GM23248 (cell line): ENCODE measurements at places on chromosomes 7 and 10.

GRCh38 chr7:40015790-40016296 lies 65.8 kb downstream of the CDK13 start:
- DNase-seq, result peak; percentile 48

GRCh38 chr7:55469271-55469681 lies 103.0 kb downstream of the VOPP1 start:
- DNase-seq, result no peak

DNA sequence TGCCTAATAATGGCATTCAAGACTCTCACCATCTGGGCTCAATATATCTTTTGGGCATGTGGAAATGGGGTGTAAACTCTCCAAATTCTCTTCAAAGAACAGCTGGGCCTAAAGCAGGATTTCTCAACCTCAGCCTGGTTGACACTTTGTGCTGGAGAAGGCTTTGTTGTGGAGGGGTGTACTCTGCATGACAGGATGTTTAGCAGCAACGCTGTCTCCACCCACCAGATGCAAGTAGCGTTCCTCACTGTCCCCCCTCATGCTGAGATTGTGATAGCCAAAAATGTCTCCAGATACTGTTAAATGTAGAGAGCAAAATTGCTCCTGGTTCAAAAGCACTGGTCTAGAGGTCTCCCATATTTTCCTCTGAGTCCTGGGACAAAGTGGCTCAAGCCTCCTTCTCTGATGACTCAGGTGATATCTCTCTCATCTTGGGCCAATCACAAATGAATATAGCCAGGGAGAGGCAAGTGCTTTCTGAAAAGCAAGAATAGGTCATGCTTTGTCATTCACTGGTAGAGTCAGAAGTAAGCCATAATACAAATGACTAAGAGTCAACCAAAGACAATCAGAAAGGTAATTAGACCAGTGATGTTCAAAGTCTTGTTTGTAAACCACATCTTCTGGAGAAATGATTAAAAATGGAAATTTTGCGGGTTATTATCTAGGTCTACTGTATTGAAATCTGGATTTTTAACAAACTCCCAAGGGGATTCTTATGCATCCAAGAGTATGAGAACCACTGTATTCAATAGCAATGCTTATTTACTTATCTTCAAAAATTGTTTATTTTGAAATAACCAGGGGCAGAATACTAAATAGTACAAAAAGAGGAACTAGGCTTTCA lies 330.8 kb downstream of the PTEN start:
- DNase-seq, result peak; percentile 66

DNA sequence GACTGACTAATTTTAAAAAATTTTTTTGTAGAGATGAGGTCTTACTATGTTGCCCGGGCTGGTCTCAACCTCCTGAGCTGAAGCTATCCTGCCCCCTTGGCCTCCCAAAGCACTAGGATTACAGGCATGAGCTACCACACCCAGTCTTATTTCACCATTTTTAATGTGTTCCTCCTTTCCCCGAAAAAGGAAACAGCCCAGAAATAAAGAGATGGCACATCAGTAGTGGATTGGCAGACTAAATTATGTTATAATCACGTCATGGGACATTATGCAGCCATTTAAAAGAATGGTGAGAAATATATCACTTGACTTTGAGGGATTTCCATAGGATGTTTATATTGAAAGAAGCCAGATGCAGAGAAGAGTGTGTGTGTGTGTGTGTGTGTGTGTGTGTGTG lies 40.5 kb downstream of the CAPZA2 start:
- no peak for DNase-seq

DNA sequence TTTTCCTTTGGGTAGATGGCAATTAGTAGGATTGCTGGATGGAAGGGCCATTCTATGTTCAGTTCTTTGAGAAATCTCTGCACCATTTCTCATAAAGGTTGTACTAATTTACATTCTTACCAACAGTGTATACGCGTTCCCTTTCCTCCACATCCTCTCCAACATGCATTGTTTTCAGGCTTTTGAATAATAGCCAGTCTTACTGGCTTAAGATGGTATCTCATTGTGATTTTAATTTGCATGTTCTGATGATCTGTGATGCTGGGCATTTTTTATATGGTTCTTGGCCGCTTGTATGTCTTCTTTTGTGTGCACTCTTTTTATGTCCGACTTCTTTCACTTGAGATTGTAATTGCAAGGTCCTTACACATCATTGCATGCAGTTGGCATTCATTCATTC lies 11.7 kb downstream of the CLIP2 start:
- no peak for DNase-seq

DNA sequence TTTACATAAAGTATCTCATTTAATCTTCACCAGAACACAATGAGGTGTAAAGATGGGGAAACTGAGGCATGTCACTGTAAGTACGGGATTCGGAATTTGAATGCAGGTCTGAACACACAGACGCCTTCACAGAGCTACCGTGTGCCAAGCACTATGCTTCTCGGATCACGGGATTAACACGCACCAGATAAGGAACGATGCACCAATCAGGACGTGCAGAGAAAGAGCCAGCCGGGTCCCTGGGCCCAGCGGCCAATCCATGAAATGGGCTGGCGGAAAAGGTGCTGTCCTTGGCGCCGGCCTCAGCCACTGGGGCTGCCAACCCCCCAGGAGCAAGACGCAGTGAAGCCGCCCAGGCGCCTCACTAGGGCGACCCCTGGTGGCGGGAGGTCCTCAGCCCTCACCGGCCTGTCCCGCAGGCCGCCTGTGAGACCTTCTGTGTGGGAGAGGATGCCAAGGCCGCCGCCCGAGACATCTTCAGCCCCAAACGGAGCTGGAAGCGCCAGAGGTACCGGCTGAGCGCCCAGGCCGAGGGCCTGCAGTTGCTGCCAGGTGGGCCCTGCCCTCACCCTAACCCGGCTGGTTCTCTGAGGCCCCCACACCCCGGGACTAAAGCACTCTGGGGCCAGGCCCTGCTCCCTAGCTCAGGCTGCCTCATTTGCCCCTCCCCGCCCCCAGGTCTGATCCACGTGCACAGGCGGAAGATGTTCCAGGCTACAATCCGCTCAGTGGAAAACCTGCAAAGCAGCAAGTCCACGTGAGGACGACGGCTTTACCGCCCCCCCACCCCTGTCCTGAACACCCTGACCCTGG lies 15.6 kb downstream of the ATG9B start:
- peak; percentile 69 for DNase-seq

- peak; percentile 89 for DNase-seq
These were observed 804 bp downstream of the C10orf95 start for GRCh38 chr10:102450374-102451104.

DNA sequence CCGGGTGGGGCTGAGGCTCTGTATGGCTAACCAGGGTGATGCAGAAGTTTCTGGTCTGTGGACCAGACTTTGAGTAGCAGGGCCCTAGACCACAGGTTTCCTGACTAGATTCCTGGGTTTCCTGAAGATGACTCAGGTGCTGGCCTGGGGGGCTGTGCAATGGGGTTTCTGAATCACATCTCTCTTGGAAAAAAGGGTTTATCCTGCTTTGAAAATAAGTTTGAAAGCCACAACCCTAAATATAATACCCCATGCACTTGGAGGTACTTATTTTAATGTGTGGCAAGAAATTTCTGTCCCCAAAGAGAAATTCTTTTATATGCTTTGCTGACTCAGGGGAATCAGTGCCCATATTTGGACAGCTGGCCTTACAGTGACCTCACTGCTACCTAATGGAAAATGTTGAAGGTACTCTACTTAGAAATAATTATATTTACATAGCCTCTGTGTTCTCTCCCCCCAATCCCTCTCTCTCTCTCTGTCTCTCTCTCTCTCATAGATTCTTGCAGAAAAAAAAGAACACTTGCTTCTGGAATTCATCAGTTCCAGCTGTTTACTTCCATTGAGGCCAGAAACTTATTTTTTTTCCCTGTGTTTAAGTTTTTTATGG lies 184.4 kb upstream of the LYZL2 start:
- peak; percentile 90 for DNase-seq

- no peak for DNase-seq
These were observed 19.5 kb downstream of the CPVL start for GRCh38 chr7:29126804-29127203.

GRCh38 chr7:29281782-29282541 lies 87.4 kb downstream of the CHN2 start:
- DNase-seq, result no peak

GRCh38 chr7:94580601-94581000 lies 71.0 kb downstream of the CASD1 start:
- DNase-seq, result peak; percentile 22

- DNase-seq, result no peak
These were observed 136.9 kb upstream of the MAGI2 start for GRCh38 chr7:79590391-79590790.

DNA sequence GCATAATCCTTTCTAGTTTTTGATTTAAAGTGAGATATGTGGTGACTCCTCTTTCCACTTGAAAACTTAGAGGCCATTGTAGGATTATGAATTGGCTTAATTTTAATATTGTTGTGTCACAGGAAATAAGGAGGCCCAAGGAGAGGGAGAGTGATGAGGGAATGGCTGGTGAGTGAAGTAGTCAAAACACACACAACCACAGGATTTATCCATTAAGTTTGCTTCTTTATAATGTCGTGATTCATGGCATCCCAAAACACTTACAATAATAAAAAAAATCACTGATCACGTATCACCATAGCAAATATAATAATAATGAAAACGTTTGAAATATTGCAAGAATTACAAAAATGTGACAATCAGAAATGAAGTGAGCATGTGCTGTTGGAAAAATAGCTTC lies 1215.5 kb upstream of the LRRTM3 start:
- DNase-seq, result no peak

DNA sequence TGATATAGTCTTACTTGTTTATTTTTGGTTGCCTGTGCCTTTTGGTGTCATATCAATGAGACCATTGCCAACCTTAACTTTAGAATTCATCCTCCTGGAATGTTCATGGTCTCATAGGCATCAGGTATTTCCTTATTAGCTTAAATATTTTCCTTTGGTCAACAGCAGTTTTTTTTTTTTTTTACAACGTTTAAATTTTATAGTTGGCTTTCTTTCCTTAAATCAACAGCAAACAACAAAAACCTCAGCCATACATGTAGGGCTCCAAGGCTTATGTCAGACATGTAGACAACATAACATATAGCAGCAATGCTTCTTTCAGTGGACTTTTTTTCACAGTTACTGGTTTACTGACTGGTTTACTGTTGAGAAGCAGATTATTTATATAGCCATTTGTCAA lies 22.7 kb downstream of the ENTPD7 start:
- DNase-seq, result no peak

GRCh38 chr7:25861601-25862260 lies 290.3 kb upstream of the NFE2L3 start:
- peak; percentile 40 for DNase-seq

DNA sequence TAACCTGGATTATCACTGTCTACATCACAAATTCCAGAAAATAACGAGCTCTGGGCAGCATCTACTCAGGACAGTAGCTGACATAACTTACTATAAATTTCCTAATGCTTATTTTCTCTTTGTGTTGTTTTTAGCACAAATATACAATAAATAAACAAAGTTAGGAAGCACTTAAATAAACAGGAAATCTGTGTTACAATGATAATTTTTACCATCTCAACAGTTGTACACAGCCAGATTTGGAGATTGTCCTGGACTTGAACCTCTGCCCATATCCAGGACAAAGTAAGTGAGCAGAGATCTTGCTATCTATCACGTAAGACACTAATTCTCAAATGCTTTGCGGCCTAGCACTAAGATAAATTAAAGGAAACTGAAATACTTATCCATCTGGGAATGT lies 48.7 kb downstream of the TSPAN12 start:
- no peak for DNase-seq

DNA sequence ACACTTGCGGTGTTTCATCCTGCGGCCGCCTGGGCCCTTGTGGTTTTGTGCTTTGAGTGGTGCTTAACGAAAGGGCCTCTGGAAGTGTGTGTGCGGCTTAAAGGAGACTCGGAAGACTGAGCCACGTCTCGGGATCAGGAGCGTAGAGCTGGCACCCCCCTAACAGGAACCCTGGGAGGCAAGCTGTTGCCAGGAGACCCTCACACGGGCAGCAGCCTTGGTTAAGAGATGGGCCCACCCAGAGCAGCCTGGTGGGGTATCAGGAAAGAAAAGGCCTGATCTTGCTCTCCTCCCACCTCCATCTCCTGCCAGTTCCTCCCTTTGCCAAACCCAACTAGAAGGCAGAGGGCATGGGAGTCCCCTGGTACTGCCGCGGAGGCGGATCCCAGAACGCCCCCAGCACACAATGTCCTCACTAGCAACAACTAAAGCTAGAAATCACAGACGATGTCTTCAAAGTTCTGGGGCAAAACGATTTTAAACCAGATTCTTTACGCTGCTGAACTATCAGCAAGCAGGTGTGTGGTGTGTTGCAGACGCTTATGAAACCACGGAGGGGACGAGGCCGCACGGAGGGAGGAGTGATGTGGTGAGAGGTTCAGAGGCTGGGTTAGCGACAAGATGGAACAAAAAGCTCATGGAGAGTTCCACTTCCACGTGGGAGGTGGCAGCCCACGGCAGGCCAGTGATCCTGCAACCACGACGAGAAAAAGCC lies 67.0 kb upstream of the INPP5A start:
- no peak for DNase-seq

- DNase-seq, result peak; percentile 97
These were observed 3.2 kb downstream of the MAFK start for GRCh38 chr7:1533547-1534329.

GRCh38 chr7:47635091-47636080 lies 53.5 kb upstream of the TNS3 start:
- DNase-seq, result no peak

DNA sequence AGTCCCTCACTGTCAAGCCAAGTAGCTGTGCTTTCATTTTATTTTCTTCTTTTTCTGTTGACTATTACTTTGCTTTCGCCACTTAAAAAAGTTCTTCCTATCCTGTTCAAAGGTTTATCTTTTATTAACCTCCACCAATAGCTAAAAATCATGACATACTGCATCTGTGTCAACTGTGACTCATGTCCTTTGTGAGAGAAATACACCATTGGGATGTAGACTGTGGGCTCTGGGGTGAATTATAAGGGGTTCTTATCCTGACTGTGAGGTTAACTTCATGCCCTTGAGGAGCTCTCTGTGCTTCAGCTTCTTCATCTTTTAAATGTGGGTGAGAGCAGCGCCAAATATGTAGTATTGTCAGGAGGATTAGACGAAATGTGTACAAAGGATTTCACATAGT lies 71.9 kb upstream of the ANKRD30A start:
- no peak for DNase-seq

DNA sequence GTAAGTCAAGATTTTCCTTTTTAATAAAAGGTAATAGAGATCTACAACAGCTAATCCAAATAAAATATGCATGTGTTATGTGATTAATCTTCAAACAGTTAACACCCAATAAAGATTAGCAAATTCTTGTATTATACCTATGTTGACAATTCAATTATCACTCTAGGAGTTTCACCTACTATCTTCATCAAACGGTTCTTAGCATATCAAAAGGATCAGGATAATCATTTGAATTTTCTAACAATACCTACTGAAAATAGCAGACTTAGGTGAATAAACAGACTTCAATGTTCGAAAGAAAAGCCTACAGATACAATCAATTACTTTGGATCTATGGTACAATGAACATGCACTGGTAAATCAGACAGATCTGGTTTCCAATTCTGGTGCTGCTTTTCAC lies 268.3 kb downstream of the CACNA2D1 start:
- no peak for DNase-seq
